NCI-H187 (cell line): ENCODE measurements at places on chromosomes 5 and 9.

GRCh38 chr9:34387239-34387638 lies 10.5 kb upstream of the MYORG start:
- no peak for DNase-seq

GRCh38 chr9:81585191-81585763 lies 104.1 kb downstream of the TLE1 start:
- no peak for DNase-seq

- no peak for DNase-seq
Observed at GRCh38 chr5:1436036-1436435, 9.2 kb downstream of the SLC6A3 start.

DNA sequence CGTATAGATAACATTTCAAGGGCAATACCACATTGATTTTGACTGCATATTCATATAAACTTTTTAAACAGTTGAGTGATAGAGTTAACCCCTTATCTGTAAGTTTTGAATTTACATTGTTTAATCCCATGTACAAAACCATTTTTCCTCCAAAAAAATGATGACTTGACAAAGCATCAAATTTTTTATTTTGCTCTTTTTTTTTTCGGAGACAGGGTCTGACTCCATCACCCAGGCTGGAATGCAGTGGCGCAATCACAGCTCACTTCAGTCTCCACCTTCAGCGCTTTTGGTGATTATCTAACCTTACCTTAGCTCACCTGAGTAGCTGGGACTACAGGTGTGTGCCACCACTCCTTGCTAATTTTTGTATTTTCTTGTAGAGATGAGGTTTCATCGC lies 1670.1 kb upstream of the CDH9 start:
- no peak for DNase-seq

DNA sequence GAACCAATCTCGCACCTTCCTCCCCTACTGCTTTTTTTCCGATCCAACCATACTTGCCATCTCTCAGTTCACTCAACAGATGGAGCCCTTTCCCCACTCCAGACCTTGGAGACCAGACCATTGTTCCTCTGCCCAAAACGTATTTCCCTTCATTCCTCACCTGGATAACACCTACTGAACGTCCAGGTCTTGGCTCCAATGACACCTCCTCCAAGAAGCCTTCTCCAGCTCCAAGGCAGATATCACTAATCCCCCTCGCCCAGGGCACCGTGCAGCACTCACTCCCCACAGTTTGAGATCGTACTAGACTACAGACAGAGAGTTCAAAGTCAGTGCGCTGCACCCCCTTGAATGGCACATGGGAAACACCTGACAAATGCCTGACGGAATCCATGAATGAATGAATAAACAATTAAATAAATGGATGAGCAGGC lies 47.1 kb upstream of the AKNA start:
- no peak for DNase-seq
